ENCODE measurements at places on chromosomes 12 and 14.

DNA sequence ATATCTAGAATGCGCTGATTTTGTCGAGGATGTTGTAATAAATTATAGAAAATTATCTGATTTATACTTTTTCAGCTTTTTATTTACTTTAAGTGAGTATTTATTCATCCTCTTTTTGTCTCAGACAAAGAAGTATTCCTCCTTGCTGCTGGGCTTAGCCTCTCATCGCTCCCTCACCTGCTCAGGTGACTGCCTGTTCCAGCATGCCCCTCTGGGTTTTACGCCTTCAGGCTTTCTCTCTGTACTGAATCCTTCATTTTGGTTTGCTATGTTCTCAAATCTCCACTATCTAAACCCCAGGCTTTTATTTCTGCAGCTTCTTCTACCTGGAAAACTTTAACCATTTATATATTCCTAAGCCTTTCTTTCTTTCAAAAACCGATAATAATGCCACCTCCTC is 1650.9 kb upstream of the SEL1L start:
- DNase-seq = no peak

GRCh38 chr12:124837958-124838803 is 25.5 kb downstream of the SCARB1 start:
- DNase-seq = no peak

GRCh38 chr14:23430723-23431085 is 4.8 kb downstream of the MYH7 start:
- no peak for DNase-seq

DNA sequence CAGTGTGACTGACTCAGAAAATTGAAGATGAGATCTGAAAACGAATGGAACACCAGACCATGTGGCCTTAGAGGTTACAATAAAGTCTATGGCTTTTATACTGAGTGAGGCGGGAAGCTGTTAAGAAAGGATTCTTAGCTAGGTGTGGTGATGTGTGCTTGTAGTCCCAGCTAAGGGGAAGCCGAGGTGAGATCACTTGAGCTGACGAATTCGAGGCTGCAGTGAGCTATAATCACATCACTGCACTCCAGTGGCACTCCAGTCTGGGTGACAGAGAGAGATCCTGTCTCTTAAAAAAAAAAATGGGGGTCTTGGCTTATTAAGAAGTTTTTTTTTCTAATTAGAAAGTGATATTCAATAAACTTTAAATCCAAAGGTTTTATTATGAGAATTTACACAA is 678.6 kb downstream of the TMTC2 start:
- DNase-seq = no peak

- DNase-seq = no peak
Observed at GRCh38 chr14:103149351-103150237, 26.3 kb downstream of the TNFAIP2 start.

DNA sequence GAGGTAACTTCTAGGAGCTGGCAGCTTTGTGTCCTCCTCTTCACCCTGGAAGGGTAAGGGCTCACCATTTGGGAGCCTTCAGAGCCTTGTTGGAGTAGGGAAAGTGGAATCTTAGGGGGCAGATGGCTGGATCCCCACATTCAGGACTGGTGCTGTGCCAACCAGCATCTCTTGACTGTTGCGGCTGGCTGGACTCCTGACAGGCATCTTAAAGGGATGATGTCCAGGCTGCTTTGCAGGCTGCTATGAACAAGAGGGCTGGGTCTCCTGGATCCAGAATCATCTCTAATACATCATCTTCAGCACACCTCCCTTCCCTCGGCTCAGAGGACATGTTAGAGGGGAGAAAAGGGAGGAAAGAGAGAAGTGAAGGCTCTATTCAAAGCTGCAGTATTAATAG is 4.4 kb downstream of the CACNB3 start:
- DNase-seq = no peak

- no peak for DNase-seq
Observed at GRCh38 chr14:80764496-80764895, 177.0 kb downstream of the CEP128 start.

DNA sequence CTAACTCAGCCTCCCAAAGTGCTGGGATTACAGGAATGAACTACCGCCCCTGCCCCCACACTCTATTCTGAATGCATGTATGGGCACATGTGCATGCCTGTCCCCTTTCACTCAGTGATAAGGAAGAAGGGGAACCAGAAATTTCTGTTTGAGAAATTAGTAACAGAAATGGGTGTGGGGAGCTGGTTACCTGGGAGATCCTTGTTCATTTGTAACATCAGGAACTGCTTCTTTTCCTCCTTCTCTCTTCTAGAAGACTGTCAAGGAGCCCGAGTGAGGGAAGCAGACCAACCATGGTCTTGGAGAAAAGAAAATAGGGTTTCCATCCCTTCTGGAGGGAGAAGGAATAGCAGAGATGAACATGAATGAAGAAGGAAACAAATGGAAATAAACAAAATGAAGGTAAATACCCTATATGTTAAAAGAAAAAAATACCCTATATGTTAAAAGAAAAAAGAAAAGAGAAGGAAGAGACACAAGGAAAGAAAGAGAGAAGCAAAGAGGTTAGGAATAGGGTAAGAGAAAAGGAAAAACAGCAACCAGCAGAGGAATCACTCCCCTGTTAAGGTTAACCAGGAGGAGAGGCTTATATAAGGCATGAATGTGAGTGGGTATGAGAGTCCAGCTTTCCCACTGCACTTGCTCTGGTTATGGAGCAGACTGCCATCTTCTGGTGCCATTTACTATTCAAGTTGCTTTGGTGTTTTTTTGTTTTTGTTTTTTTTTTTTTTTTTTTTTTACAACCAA is 3.3 kb downstream of the PPP1R3E start:
- no peak for DNase-seq

- no peak for DNase-seq
Observed at GRCh38 chr12:111250251-111250881, 118.5 kb downstream of the PHETA1 start.

DNA sequence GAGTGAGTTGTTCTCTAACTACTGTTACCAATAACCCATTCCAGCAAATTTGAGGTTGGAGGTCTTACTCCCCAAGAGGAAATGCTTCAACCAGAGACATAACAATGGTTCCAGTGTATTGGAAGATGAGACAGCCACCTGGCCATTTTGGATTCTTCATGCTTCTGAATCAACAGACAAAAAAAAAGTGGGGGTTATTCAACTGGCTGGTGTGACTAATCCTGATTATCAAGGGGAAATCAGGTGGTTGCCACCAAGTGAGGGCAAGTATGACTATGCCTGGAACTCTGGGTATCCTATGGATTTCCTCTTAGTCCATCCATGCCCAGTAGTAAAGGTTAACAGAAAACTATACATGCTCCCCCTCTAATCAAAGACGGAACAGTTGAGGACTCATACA is 29.9 kb upstream of the ZNF641 start:
- no peak for DNase-seq

GRCh38 chr14:77458249-77458950 is 507 bp downstream of the AHSA1 start:
- DNase-seq = peak; percentile 22

GRCh38 chr14:71415404-71415690 is 508.1 kb downstream of the PCNX1 start:
- DNase-seq = no peak

Measured in stimulated activated CD4-positive, alpha-beta T cell treated with anti-CD3 and anti-CD28 coated beads, Interleukin-1b, Interleukin-23, amount 100 ng/mL, for 4 hours (primary cell).